Pulmonary artery endothelial cell (primary cell): ENCODE measurements at places on chromosomes 2 and 18. TPM values are rescaled to one million over a fixed set of nuclear protein-coding genes. Genes with fewer than 3 reads are reported as not detected.

Gene PRKCE
- total RNA-seq: 23.1 and 26.4 TPM in 2 replicates

DNA sequence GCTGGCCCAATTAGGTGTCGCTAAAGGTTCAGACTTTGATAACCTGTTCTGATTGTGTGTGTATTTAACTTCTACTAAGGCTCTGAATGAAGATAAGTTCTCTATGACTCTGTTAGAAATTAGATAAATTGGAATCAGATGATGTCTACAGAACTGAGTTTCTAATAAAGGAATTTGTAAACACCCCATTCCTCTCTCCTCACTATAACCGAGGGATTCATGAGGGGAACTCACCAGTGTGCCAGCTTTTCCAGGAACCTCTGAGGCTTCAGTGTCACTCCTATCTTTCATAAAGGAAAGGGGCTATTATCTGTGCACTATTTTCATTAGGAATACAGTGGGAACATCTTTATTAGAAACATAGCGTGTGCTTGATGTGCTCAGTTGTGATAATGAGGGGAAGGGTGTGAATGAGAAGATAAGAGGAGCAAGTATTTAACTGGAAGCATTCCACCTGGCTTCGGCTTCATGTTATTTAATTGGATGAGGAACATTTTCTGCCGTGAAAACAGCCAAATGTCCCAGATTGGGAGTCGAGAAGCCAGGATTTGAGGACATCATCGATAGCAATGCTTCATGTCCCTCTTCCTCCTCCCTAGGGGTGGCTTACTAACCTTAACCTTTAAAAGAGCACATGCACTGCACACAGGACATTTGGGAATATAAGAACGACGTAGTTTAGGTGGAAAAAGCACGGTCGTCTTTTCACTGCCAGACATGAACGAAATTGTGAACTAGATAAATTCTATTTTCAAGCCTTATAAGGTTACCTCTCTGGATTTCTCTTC lies 84.8 kb upstream of the TCF4 start:
- DNase-seq: no peak

Gene NEU2
- total RNA-seq: not detected in 2 replicates

Gene SLC4A5
- total RNA-seq: 0.04 TPM in 1 of 2 replicates, not detected in the other

Gene SULT1C4
- total RNA-seq: 4.8 and 7.0 TPM in 2 replicates

GRCh38 chr2:119846021-119846420 lies 86.3 kb downstream of the PTPN4 start:
- no peak for DNase-seq

GRCh38 chr2:98830571-98831145 lies 99.7 kb upstream of the MGAT4A start:
- no peak for DNase-seq

DNA sequence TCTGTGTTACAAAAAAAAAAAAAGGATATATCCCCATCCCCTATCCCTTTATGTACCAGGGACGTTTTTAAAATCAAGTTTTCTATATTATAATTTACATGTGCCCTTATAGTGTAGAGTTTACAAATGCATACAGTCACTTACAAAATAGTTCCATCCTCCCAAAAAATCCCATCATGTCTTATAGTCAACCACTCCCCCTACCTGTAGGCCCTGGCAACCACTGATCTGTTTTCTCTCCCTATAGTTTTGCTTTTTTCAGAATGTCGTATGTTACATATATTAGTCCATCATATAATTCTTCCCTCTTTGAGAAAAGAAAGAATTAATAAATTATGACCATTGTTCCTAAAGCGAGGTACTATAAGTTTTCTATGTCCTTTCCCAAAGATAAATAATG lies 17.8 kb downstream of the CFAP210 start:
- no peak for DNase-seq

DNA sequence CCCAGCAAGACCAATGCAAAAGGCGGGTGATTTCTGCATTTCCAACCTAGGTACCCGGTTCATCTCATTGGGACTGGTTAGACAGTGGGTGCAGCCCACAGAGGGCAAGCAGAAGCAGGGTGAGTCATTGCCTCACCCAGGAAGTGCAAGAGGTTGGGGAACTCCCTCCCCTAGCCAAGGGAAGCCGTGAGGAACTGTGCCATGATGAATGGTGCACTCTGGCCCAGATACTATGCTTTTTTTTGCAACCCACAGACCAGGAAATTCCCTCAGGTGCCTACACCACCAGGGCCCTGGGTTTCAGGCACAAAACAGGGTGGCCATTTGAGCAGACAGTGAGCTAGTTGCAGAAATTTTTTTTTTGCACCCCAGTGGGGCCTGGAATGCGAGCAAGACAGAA lies 662.6 kb upstream of the ACVR2A start:
- DNase-seq: no peak

DNA sequence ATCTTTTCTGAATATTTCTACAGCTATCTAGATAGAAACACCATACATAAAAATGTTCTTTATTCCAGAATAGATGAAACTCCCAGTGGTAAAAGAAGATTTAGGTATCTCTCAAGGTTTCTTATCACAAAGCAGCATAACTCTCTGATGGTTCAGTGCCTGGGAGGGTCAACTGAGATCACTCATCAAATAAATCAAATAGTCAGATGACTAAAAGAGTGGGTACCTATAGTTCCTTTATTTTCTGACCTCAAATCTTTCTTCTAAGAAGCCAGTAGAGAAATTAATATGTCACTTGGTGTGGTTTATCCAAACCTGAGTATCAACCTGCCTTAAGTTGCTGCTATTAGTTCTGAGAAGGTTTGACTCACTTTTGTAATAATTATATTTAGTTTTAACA lies 120.9 kb downstream of the TMEFF2 start:
- DNase-seq: no peak

- DNase-seq: no peak
Measured at GRCh38 chr18:32918692-32919250, 145.9 kb upstream of the KLHL14 start.

GRCh38 chr18:57441071-57441794 lies 6.1 kb downstream of the ONECUT2 start:
- DNase-seq: no peak

Gene GPR155
- 1.9 and 2.3 TPM in 2 replicates for total RNA-seq

Gene ATG9A
- total RNA-seq: 41.3 and 53.3 TPM in 2 replicates

- DNase-seq: no peak
Measured at GRCh38 chr2:177031438-177032180, 181.0 kb upstream of the HNRNPA3 start.

GRCh38 chr18:50092245-50092805 lies 102.6 kb downstream of the MYO5B start:
- DNase-seq: no peak

GRCh38 chr2:58098254-58099095 lies 51.9 kb downstream of the VRK2 start:
- DNase-seq: no peak

DNA sequence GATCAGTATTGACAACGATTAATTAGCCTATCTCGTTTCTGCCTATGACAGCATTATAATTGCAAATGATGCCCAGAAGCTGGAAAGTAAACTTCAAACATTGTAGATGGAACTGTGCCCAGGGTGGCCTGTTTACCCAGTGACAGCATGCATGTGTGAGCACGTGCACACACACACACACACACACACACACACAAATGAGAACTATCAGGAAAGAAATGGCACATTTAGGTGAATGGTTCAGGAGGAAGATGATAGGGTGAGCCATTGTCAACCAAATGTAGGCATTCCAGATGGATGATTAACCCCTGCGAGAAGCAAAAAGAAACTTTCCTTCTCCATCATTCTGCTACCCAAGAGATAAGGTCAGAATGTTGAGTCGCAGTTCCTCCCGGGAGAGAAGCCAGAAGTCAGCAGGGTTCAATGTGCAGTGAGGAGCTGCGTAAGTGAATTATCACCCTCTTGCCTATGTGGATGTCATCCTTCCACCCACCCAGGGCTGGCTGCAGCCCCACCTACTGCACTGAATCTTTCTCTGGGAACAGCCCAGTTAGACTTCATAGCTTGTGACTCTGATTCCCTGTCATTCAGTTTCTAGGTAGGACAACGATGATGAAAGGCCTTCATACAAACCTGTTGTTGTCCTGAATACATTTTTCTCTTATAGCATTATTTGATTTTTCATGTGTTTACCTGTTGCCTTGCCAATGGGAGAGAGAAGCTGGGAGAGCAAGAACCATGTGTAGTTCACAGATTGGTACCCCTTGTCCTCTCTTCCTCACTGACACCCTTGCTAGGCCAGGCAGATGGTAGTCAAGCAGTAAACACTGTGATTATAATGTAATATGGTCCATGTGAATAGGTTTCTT lies 3.5 kb upstream of the APOB start:
- no peak for DNase-seq

GRCh38 chr18:55420665-55421307 lies 167.2 kb downstream of the TCF4 start:
- no peak for DNase-seq

DNA sequence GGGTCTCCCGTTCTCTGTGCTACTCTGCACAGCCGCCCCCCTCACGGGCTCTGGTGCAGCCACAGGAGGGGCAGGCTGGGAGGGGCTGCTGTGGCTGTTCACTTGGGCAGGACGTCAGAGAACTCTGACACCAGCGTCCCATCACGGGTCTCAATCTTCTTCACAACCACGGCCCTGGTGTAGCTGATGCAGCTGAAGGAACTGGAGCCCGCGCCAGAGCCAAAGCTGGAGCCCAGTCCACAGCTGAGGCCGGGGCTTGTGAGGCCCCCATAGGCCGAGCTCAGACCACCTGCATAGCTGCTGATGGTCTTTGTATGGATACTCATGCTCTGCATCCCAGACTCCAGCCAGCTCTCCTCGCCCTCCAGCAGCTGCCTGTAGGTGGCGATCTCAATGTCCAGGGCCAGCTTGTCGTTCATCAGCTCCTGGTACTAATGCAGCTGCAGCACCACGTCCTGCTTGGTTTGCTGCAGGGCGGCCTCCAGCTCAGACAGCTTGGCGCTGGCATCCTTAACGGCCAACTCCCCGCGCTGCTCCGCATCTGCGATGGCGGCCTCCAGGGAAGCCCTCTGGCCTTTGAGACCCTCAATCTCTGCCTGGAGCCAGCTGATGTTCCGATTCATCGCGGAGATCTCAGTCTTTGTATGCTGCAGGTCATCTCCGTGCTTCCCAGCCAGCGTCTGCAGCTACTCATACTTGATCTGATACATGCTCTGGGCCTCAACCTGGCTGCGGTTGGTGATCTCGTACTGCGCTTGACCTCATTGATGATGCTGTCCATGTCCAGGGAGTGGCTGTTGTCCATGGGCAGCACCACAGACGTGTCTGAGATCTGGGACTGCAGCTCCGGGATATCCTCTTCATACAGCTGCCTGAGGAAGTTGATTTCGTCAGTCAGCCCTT lies 7.4 kb upstream of the DUSP19 start:
- DNase-seq: no peak

DNA sequence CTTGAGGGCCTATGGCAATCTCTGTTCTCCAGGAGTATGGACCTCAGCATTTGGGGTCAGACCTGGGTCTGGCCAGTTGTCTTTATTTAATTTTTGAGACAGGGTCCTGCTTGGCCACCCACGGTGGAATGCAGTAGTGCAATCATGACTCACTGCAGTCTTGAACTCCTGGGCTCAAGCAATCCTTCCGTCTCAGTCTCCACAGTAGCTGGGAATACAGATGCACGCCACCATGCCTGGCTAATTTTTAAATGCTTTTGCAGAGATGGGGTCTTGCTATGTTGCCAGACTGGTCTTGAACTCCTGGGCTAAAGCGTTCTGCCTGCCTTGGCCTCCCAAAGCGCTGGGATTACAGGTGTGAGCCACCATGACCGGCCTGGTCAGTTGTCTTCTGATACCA lies 46.4 kb upstream of the INHBB start:
- DNase-seq: no peak
